Upper lobe of right lung (tissue), 1 donor: ENCODE measurements at places on chromosomes 16 and 17. TPM values are rescaled to one million over a fixed set of nuclear protein-coding genes. Genes with fewer than 3 reads are reported as not detected.

DNA sequence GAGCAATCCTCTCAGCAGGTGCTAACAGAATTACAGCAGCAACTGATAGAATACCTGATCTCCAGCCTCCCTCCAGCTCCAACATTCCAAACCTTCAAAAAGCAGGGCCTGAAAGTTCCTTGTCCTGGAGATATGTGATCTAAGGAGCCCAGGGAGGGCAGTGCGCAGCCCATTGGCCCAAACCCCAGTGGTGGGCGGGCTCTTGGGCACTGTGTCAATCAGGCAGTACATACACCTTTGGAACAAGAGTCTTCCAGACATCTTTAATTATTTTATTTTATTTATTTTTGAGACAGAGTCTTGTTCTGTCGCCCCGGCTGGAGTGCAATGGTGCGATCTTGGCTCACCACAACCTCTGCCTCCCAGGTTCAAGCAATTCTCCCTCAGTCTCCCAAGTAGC is 24.2 kb downstream of the SLC12A3 start:
- DNase-seq = no peak

- no peak for DNase-seq
Measured at GRCh38 chr17:41451154-41451728, 10.5 kb upstream of the KRT38 start.

DNA sequence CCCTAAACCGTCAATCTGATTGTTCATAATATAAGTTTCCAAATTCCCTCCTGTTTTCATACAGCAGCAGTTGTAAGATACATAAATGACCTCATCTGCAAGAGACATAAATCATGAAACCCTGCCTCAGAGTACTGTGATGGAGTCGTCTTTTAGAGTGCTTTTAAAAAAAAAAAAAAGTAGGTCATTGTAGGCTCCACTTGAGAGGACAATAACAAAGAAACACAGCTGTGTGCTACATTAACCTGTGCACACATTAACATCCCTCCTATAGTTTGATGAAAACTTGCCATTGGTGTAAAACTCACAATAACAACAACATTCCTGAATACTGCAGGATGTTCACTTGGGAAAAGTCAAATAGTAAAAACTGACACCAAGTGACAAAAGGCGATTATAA is 56.5 kb downstream of the XPO6 start:
- no peak for DNase-seq

The PERCC1 gene
- not detected for total RNA-seq

The PPL gene
- 78.1 TPM for total RNA-seq

GRCh38 chr17:17793378-17794214 is 43.2 kb downstream of the SREBF1 start:
- no peak for DNase-seq

- DNase-seq = no peak
Measured at GRCh38 chr17:17176341-17176740, 29.8 kb downstream of the PLD6 start.

GRCh38 chr16:66342294-66342900 is 24.1 kb upstream of the CDH5 start:
- DNase-seq = peak; percentile 63

The PLLP gene
- total RNA-seq = 104 TPM

The SMIM36 gene
- not detected for total RNA-seq

GRCh38 chr16:48366165-48367093 is 18.8 kb downstream of the SIAH1 start:
- DNase-seq = no peak

GRCh38 chr16:84811529-84811928 is 8.3 kb upstream of the CRISPLD2 start:
- no peak for DNase-seq

GRCh38 chr17:27743281-27743885 is 56.9 kb downstream of the NOS2 start:
- DNase-seq = no peak

The ANTKMT gene
- total RNA-seq = 30.5 TPM

GRCh38 chr16:87581857-87582215 is 20.5 kb upstream of the JPH3 start:
- DNase-seq = no peak

DNA sequence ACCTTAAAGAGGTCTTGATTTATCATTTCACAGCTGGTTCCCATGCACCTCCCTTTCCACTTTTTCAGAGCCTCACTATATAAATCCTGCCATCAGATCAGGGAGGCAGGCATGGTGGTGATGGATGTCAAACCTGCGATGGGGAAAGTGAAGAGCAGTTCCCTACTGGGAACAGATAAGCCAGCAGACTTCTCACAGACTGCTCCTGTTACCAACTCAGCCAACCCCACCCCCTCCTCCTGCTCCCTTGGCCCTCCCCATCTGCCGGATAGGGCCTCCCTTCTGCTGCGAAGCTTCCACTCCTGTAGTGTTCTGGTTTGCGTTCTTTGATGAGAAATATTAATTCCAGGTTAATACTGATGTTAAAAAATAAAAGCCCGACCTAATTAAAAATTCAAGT is 232.1 kb downstream of the STX8 start:
- DNase-seq = no peak

DNA sequence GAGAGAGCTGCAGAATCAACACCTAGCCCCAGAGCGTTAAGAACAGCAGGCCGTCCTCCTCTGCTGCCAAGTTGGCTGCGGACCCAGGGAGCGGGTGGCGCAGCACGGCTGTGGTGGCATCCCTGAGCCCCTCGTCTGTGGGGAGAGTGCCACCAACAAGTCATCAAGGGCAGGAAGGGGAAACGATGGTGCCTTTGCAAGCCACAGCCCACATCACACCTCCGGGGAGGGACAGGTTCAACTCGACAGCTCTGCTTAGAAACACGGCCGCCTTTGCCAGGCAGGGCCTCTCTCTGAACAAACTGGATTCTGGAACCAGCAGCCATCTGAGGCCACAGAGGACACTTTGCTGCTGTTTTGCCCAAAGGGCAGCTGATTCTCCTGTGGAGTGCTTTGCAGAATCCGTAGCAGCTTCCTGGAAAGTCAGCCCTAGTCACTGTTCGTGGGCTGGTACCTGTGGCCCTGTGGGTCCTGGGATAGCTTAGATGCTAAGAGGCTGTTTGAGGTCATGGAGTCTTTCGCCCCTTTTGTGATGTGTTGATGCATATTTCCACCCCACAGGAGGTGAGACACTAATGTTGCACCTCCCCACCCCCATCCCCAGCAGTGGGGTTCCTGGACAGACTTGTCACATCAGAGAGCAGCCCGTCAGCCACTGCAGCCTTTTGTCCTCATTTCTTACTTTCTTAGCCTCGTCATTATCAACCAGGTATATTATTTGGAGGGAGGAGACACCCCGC is 270.6 kb downstream of the CPPED1 start:
- no peak for DNase-seq

The EEF2KMT gene
- total RNA-seq = 9.6 TPM

GRCh38 chr16:87973717-87974116 is 22.5 kb downstream of the BANP start:
- no peak for DNase-seq

DNA sequence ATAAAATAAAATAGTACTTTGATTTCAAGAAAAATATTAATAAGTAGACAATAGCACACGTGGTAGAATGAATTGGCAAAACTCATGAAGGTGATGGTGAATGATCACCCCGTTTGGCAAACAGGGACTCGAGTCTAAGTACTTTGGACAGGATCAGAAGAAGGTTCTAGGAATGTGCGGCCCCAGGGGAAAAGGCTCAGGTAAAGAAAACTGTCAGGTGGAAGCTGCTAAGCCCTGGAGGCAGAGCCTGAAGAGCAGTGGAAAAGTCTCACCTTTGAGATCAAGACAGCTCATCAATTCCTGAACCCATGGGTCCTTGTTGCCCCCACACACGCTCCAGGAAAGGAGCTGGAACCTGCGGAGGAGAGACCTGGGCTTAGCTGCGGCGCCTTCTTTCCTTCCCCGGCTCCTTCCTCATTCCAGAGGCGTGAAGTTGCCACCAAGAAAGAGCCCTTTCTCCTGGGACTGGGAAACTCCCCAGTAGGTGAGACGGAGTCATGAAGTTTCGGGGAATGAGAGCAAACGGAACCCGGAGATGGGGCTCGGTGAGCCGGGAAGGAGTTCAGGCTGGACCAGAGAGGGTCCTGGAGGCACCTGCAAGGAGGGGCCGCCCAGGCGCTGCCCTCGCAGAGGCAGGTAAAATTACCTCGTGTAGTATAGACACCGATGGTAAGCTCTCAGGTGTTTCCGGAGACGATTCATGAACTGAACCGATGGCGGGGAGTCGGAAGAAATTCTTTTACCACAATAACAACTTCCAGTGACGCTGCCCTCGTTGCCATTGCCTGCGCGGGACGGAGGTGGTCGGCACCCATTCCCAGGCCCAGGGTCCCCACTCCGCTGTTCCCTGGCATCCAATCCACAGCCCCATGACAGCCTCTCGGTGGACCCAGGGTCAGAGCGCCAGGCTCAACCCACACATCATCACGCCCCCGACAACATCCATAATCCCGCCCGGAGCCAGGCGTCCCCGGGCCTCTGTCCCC is 1.2 kb upstream of the ZMYND15 start:
- DNase-seq = no peak

GRCh38 chr17:12457493-12457892 is 208.2 kb upstream of the MYOCD start:
- DNase-seq = no peak

The MVD gene
- total RNA-seq = 104 TPM

GRCh38 chr16:60811657-60812056 is 1224.6 kb downstream of the CDH8 start:
- no peak for DNase-seq

DNA sequence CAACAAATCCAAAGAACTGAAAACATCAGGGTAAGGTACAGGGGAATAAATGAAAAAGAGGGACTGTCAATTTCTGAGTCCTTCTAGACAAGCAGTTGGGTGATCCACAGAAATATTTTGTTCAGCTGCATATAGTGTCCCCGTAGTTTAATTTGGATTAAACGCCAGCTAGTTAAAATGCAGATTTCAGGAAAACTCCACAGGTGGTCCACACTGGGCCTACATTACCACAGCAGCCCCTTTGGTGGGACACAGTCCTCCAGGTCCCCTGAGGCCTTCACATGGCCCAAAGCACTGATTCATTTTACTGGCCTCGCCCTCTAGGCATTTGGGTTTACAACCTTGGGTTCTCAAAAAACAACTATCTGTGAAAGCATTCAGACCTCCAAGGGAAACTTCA is 4.6 kb downstream of the ARHGAP17 start:
- no peak for DNase-seq

DNA sequence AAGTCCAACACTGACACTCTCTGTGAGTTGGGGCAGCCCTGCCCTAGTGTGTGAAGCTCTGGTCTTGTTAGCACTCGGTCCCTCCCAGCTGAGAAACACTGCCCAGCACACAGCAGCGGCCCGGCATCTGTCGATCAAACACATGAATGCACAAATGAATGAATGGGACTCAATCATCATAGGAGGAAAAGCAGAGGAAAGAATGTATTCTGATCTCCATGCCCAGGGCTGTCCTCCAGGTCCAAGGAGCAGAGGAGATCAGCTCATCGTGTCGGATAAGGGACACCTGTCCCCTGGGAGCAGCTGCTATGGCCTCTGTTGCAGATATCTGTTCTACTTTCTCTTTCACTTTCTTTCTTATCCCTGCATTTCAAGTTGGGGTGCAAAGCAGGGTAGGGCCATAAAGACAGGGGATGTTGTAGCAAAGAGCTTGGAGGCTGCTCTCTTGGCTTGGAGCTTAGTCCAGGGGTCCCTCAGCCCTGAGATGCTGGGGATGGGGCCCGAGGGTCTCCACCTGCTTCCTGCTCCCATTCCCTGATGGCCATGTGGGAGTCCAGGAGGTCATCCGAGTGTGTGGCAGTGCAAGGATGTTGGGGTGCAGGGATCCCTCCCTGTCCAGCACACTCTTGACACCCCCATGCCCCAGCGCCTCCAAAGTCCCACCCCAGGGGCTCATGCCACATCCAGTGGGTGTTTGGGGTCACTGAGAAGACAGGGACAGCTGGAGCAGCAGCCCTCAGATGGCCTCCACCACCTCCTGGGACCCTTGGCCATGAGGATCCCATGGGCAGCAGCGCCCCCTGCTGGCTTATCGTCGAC is 88.2 kb downstream of the IRF8 start:
- no peak for DNase-seq

DNA sequence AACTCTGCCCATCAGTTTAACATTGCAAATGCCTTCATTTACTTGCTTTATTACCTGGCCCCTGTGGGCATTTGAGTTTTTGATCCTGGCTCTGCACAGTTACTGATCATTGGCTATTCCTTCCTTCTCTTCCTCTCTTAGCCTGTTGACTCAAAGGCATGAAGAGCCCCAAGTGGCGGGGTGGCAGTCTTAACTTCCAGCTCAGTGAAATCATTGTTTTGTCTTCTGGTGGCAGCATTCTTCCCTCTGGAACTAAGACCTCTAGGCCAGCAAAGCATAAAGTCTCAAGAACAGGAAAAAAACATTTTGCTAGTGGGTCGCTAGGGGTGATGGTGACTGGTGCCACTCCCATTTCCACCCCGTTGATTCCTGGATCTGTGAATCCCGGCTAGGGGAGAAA is 52.3 kb upstream of the MRTFB start:
- DNase-seq = no peak

The SNN gene
- total RNA-seq = 31.1 TPM

DNA sequence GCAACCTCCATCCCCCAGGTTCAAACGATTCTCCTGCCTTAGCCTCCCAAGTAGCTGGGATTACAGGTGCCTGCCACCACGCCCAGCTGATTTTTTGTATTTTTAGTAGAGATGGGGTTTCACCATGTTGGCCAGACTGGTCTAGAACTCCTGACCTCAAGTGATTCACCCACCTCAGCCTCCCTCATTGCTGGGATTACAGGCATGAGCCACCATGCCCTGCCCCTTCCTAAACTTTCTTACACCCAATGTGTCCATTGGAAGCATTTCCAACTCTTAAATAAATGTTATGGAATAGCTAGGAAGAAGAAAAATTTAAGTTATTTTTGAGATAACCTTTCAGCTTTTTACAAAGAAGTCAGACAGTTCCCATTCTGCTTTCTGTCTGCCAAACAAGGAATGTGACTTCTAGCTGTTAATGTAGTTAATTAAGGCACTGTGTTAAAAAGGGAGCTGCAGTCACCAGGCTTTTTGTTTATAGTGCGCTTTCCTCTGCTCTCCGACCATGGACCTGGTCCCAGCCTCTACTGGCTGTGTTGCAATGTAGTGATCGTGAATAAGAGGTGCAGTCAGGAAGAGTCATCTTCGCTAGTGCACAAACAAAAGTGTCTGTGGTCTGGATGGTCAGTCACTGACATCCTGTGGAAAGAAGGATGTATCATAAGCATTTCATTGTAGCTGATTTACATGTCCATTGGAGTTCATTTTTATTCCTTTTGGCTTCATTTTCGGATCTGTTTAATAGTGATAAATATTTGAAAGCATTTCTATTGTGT is 39.7 kb downstream of the USP10 start:
- DNase-seq = no peak

GRCh38 chr17:81238490-81238814 is 403 bp downstream of the TEPSIN start:
- DNase-seq = no peak
